ENCODE measurements at places on chromosomes 6 and 20. TPM values are rescaled to one million over a fixed set of nuclear protein-coding genes. Genes with fewer than 3 reads are reported as not detected.

FERMT1 gene
- total RNA-seq: 6.5 TPM

PREX1 gene
- total RNA-seq: 113 TPM

SLC16A10 gene
- under 0.01 TPM for total RNA-seq

FRS3 gene
- 1.7 TPM for total RNA-seq

PRICKLE4 gene
- total RNA-seq: 3.3 TPM

ELOVL2 gene
- not detected for total RNA-seq

ALDH8A1 gene
- total RNA-seq: 0.27 TPM

SLC17A9 gene
- 19.2 TPM for total RNA-seq

BTN3A1 gene
- total RNA-seq: 12.2 TPM

DPPA5 gene
- total RNA-seq: not detected

LY6G6F gene
- total RNA-seq: not detected

KIF13A gene
- 80.5 TPM for total RNA-seq

CDSN gene
- not detected for total RNA-seq

SAMD5 gene
- 3.6 TPM for total RNA-seq

KCNB1 gene
- total RNA-seq: under 0.01 TPM

ENPP5 gene
- not detected for total RNA-seq

KIAA0408 gene
- 0.13 TPM for total RNA-seq

PSORS1C1 gene
- total RNA-seq: 2.0 TPM

MAS1 gene
- total RNA-seq: not detected

TOMM6 gene
- total RNA-seq: 172 TPM

PNLDC1 gene
- not detected for total RNA-seq

NAA20 gene
- 68.3 TPM for total RNA-seq

UBD gene
- 0.14 TPM for total RNA-seq

LHFPL5 gene
- total RNA-seq: not detected

BPIFB6 gene
- total RNA-seq: not detected

NRSN1 gene
- not detected for total RNA-seq

Data from thoracic aorta endothelial cell (primary cell).